ENCODE measurements at places on chromosomes 2 and 18. TPM values are rescaled to one million over a fixed set of nuclear protein-coding genes. Genes with fewer than 3 reads are reported as not detected.

DNA sequence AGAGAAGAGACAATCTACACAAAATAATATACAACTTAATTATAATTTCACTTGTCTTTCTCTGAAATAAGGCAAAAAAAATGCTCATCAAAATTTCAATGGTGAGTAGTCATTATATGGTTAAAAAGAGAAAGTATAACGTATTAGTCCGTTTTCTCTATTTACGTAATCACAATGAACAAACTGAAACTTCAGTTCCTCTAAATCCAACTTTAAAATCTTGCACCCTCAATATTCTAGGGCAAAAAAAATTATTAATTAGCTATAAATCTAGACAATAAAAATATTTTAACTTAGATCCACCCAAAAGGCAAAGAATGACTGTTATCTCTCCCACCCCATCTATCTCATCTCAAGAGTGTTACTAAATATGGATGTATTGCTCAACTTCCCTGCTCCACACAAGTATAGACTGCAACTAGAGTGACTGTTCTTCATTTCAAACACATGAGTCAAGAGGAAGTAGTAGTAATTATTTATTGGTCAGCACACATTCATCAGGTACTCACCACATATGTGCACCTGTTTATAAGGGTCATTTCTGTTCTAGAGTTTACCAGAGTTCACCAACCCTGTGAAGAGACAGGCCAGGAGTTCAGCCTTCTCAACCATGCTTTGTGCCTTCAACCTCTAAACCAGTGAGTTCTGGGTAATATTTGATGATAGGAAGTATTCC lies 36.4 kb downstream of the STK39 start:
- no peak for DNase-seq

GRCh38 chr18:38933322-38933721 lies 1367.7 kb upstream of the CELF4 start:
- no peak for DNase-seq

DNA sequence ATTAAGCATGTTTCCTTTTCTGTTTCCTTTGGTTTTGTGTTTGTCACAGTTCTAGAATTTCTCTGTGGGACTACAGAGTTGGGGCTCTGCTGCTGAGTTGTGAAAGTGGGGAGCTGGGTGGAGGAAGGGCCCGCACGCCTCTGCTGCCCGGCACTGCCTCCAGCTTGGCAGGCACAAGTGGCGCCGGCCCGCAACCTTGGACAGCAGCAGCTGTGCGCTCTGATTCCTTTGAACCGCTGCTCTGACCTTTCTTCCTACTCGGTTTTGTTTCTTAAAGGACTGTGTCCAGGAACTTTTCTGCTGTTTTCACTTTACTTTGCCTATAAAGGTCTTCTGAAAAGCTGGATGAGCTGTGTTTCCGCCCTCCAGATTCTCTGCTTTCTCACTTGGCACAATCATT lies 137.6 kb upstream of the ALPP start:
- DNase-seq = no peak

GRCh38 chr2:46601328-46601963 lies 122.1 kb downstream of the TMEM247 start:
- DNase-seq = peak; percentile 23

GRCh38 chr2:178088774-178089270 lies 16.2 kb upstream of the PDE11A start:
- DNase-seq = no peak

- DNase-seq = no peak
These were observed 357.2 kb downstream of the SATB2 start for GRCh38 chr2:199100326-199101110.

DNA sequence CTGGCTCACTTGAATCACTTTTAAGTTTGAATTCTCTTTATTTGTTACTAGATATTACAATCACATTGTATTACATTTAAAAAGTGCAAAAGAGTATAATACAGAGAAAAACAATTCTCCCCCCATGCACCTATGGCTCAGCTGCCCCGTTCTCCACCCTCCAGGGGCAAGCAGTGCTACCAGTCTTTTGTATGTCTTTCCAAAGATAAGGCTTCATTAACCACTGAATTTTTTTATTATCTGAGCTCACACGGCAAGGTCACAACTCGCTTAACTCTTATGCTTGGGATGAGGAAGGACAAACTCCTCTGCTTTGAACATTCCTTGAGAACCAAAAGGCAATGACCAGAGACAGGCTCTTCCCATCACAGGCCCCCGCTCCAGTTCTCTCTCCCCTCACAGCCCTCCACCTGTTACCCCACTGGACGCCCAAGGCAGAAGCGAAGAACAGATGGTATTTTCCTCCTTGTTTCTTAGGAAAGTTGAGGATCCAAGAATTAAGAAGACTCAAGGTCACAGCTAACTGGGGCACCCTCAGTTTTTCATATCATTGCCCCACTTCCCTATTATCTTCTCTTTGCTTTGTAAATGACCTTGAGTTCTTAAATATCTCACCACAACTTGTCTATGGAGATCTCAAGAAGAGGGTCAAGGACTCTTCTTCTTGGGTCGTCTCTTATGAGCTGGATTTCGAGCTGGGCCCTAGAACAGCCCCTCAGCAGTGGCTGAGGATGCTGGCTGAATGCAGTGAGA lies 30.1 kb downstream of the SH2D6 start:
- DNase-seq = no peak

DNA sequence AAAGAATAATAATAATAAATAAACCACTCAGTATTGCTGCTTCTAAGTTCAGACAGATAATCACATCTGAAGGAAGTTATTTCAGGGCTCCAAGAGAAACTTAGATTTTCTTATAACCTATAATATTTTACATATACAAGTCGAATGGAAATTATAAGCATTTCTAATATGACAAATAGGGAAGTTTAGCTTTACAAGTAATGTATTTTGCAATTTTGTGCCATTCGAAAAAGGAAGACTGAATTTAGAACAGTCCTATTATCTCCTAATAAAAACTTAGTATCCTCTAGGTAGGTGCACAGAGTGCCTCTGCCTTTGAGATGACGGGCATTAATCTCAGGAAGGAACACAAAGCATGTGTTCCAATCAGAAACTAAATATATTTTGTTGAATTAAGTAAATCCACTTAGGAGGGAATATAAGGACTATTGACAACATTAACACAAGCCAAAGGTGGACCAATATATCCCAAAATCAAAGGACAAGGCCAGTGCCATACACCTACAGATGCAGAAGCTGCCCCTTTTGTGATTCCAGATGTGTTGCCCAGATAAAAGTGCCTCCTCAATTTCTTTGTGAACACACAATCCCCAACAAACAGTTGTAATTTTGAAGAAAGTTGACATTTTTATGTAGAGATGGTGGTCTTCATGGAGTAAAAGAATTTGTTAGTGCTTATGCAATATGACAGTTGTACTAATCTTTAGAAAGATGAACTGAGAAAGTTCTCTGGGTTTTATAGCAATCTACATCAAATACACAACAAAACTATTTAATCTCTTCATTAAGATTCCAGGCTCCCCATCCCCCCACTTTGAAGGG lies 36.6 kb downstream of the PTCD3 start:
- no peak for DNase-seq

GRCh38 chr18:78777992-78778391 lies 201.6 kb upstream of the SALL3 start:
- no peak for DNase-seq

GRCh38 chr2:25651066-25651465 lies 22.3 kb downstream of the DTNB start:
- no peak for DNase-seq

GRCh38 chr2:42495611-42496010 lies 1.8 kb upstream of the KCNG3 start:
- DNase-seq = no peak

- no peak for DNase-seq
These were observed 38.6 kb upstream of the SH3BP4 start for GRCh38 chr2:234913208-234913626.

- no peak for DNase-seq
These were observed 199.7 kb downstream of the SMAD2 start for GRCh38 chr18:47730795-47731194.

GRCh38 chr2:27051902-27052645 lies 606 bp downstream of the AGBL5 start:
- DNase-seq = no peak

- DNase-seq = no peak
These were observed 259.0 kb downstream of the CALCRL start for GRCh38 chr2:187188783-187189631.

DNA sequence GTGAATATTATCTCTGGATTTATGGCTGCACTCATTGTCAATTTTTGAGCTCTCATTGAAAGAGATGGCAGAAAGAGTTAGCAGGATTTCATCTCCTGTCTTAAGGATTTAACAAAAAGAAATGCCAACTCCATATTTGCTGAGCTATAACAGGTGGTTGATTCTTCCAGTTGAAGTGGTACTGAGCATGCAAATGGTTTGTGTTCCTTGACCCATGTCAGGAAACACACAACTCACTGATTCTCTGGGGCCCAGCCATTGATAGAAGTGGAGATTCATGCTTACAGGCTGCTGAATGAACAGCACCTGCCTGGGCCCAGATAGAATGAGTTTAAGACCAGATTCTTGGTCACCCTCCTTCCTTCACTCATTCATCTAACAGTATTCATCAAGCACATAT lies 128.8 kb downstream of the CERS6 start:
- DNase-seq = no peak

GRCh38 chr2:48180557-48180956 lies 274.3 kb upstream of the FBXO11 start:
- no peak for DNase-seq

DNA sequence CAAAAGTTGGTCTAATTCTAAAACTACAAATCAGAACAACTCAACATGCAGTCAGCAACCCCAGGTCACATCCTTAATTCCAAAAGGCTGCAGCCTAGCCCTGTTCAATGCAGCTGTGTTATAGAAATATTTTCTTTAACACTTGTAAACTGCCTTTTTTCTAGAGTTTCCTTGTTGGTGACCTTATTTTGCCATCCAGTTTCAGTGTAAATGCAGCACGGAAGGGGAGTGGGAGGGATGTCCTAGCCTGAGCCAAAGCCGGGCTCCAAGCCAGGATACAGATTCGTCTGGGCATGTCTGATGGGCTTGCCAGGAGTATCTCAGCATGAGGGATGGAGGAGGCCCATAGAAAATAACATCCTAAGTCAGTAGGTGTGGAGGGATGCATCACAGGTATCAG lies 17.7 kb upstream of the SP3 start:
- DNase-seq = no peak

GRCh38 chr2:239884875-239885274 lies 140.3 kb downstream of the NDUFA10 start:
- DNase-seq = no peak

DNA sequence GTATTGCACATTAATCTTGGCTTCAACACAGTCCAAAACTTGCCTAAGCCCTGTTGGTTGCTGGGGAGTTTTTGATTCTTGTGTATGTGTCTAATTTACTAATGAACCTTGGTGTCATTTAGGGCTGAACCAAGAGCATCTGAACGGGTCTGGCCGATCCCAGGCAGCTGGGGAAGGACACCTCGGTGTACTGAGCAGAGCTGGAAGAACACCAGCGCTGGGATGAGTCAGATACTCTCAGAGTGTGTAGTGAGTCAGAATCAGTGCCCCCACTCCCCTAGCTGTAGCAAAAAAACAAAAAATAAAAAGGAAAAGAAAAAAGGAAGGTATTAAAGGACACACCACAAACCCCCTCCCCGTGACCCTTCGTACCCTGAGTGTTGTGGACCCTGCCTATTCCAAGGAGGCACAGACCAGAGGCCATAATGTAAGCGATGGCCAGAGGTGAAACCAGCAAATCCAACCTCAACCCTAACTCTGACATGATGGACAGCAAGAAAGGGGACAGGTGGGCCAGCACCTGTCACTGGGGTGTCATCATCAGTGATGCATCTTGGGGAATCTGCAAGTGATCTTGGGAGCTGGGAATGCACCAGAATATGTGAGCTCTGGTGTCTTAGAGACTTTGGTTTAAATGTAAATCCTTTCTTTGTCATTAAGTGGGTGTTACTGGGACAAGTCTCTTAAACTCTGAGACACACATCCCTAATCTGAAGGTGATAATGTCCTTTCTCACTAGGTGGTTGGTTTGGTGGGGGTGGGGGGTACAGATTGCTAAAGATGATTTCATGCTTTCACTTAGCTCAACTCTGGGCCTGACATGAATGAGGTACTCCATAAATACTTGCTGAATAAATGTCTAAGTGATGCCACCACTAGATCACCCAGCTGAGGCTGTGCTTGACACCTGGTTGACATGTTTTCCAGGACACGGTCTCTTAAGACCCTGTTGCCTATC lies 34.2 kb upstream of the NCOA1 start:
- DNase-seq = no peak

DNA sequence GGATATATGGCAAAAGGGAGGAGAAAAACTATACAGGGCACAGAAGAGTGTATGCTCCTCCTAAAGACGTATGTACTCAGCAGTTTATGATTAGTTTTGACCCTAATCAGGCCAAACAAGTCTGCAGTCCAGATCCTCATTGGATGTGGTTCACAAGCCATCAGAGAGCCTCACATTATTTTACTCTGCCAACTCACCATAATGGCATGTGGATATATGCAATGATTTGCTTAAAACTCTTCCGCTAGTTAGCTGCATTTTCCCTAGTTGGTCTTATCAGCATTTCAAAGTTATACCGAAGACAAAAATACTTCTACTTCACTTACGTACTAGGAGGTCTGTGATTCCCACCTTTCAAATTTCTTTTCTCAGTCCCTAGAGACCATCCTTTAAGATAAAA lies 198.4 kb downstream of the CMPK2 start:
- no peak for DNase-seq

- no peak for DNase-seq
These were observed 258.2 kb downstream of the LTBP1 start for GRCh38 chr2:33204945-33205344.

- no peak for DNase-seq
These were observed 136.1 kb upstream of the CCDC150 start for GRCh38 chr2:196503398-196503797.

C1QL2 gene
- not detected for polyA plus RNA-seq

LIMS3 gene
- polyA plus RNA-seq = 0.27 TPM

LRRC30 gene
- polyA plus RNA-seq = not detected

SFTPB gene
- polyA plus RNA-seq = not detected

ABCB11 gene
- not detected for polyA plus RNA-seq

EFHD1 gene
- not detected for polyA plus RNA-seq

KRTCAP3 gene
- 2.1 TPM for polyA plus RNA-seq

HOXD9 gene
- polyA plus RNA-seq = not detected

MARCHF4 gene
- not detected for polyA plus RNA-seq

RAB17 gene
- polyA plus RNA-seq = not detected

ELOA2 gene
- polyA plus RNA-seq = not detected

AQP12A gene
- not detected for polyA plus RNA-seq

FARSB gene
- polyA plus RNA-seq = 32.7 TPM

KLHL30 gene
- not detected for polyA plus RNA-seq

KATNAL2 gene
- 1.2 TPM for polyA plus RNA-seq
